ENCODE measurements at places on chromosomes 5 and 9. TPM values are rescaled to one million over a fixed set of nuclear protein-coding genes. Genes with fewer than 3 reads are reported as not detected.
A peak's percentile ranks its signal among the peaks of the same experiment; 100 is the strongest.

DNA sequence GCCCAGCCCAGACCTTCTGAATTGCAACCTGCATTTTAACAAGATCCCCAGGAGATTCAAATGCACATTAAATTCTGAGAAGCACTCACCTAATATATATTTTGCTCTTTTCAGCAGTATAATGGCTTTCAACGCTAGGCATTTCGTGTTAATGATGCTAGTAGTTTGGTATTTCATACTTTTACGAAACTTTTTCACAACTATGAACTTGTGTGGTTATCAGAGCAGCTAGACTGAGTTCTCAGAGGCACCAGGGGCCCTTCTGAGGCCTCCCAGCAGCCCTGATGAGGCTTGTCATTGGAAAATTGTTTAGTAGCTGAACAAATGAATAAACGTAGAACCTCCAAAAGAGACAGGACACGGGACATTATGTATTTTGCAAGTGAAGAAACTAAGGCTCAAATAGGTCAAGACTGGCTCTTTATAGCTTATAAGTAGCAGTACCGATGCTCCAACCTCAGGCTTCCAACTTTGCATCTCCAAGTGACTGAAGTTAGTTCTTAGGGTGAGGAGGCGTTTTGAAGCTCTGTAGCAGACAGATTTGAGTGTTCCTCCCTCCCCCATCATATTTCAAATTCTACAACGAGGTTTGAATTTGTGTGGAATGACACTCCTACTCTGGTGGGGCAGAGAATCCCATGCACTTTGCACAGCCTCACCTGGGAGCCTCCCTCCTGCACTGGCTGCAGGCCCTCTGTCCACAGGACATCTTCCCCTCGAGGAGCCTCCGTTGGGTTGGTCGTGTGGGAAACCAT is 121.1 kb upstream of the SLC25A48 start:
- no peak for DNase-seq

DNA sequence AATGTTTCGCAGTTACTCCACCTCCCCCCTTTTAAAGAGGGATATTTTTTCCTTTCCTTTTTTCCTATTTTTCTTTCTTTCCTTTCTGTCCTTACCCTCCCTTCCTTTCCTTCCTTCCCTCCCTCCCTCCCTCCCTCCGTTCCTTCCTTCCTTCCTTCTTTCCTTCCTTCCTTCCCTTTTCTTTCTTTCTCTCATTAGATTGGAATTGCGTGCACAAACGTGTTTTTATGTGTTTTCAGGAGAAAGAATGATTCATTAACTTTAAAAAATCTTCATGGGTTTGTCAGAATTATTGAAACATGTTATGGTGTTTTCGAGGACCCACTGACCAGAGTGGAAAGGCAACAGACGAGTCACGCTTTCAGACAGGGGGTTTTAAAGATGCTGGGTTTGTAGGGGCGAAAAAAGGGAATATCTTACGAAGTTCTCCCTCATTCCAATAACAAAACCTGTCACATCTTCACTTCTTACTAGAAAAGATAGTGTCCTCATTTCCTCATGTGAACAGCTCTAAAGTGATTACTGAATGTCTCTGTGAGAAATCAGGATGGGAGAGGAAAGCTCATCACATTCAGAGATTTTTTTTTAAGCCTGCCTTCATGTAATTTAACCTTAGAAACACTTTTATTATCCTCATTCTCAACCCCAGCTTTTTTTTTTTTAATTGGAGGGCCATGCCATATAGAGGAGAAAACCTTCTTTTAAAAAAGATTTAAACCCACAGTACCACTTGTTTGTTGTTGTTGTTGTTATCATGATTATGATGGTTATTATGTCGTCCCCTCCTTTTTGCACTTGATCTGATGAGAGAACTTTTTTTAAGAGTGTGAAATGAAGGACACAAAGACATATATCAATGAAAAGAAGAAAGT is 21.9 kb downstream of the NR2F1 start:
- no peak for DNase-seq

GRCh38 chr5:177234841-177235240 is 68.7 kb downstream of the RAB24 start:
- DNase-seq, result no peak

- DNase-seq, result no peak
Measured at GRCh38 chr5:143338658-143339366, 64.7 kb downstream of the NR3C1 start.

GRCh38 chr5:13325765-13326164 is 618.7 kb downstream of the DNAH5 start:
- peak; percentile 47 for DNase-seq

- peak; percentile 16 for DNase-seq
Measured at GRCh38 chr9:35349287-35349990, 140.5 kb upstream of the RUSC2 start.

GRCh38 chr5:73155271-73156222 is 17.4 kb upstream of the TMEM174 start:
- DNase-seq, result peak; percentile 60

DNA sequence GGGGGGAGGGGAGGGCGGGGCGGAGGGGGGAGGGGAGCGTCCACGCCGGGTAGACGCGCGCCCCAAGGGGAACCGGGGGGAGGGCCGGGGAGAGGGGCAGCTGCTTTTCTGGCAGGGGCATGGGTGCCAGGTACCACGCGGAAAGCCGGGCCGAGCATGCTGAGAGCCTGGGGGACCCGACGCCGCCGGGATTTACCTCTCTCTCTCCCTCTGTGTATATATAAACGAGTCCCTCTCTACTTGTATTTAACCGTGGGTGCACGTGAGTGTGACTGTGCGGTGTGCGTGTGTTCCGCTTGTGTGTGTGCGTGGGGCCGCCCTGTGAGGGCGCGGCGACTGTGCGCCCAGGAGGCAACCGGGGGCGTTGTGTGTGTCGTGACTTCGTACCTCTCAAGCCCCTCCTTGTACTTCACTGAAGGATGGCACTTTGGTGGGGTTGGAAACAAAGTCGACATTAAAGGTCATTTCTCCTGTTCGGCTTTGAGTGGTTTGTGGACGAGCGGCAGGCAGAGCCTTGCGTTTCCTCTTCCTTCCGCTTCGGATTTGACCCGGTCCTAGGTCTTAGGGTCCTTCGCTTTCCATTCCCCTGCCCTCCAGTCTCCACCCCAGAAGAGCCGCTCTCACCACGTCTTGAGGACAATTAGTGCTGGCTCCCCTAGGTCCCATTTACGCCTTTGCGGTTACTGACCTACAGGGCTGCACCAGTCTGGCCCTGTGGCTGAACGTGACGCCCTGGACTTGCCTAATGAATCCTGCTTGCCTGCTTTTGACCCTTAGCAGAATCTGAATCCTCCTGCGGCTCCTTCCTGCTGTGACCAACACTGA is 36.2 kb upstream of the TTC1 start:
- no peak for DNase-seq

GRCh38 chr5:148796936-148797335 is 29.5 kb upstream of the ADRB2 start:
- peak; percentile 41 for DNase-seq

DNA sequence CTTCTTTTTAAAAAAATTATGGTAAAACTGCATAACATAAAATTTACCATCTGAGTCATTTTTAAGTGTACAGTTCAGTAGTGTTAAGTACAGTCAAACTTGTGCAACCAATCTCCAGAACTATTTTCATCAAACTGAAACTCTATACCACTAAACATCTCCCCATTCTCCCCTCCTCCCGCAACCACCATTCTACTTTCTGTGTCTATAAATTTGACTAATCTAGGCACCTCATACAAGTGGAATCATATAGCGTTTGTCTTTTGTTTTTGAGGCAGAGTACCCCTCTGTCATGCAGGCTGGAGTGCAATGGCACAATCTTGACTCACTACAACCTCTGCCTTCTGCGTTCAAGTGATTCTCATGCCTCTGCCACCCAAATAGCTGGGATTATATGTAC is 24.0 kb upstream of the EBF1 start:
- no peak for DNase-seq

- no peak for DNase-seq
Measured at GRCh38 chr5:176771102-176771845, 39.1 kb upstream of the UNC5A start.

- DNase-seq, result no peak
Measured at GRCh38 chr5:56299212-56299611, 66.1 kb upstream of the ANKRD55 start.

DNA sequence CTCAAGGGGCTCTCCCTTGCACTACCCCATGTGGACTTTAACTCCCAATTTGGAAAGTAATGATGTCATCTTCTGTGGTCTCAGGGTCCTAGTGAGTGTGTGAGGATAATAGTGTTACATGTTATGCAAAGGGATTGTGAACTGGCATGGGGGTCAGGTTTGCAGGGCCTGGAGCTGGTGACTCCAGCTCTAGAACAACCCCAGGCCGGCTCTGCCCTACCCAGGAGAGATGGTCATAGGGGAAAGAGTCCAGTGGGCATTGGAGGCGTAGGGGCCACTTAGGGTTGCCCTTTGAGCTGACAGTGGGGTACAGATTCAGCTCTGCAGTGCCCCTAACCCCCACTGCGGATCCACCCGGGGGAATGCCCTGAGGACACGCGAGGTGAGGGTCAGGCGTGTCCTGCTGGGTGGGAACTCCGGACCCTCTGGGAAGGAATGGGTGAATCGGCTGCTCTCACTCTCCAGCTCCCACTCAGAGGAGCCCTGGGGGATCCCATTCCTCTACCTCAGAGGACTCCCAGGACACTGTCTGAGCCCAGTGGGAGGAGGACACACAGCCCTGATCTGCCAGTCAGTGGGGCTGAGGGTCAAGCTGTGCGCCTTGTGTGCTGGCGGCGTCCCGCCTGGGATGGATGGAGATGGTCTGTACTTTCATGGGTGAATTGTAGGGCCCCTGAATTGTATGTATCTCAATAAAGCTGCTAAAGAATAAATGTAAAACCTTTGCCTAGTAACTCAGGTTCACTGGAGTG is 2.5 kb upstream of the NKD2 start:
- DNase-seq, result no peak

GRCh38 chr9:134500931-134501760 is 140.5 kb upstream of the COL5A1 start:
- no peak for DNase-seq

DNA sequence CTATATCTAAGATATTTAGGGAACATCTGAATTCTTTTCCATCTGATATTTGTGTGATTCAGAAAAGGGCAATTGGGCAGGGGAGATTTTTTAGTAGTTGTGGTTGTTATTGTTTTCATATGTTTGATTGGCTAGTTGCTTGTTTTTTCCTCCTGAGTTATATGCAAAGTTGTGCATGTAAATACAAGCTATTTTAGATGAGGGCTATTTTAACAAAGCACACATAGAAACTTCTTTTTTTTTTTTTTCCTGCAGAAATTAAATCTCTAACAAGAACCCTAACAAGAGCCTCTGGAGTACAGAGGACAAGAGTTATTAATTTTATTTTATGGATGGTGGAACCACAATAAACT is 559.1 kb downstream of the CETN3 start:
- DNase-seq, result no peak

- peak; percentile 9 for DNase-seq
Measured at GRCh38 chr9:23438299-23438907, 387.6 kb downstream of the ELAVL2 start.

DNA sequence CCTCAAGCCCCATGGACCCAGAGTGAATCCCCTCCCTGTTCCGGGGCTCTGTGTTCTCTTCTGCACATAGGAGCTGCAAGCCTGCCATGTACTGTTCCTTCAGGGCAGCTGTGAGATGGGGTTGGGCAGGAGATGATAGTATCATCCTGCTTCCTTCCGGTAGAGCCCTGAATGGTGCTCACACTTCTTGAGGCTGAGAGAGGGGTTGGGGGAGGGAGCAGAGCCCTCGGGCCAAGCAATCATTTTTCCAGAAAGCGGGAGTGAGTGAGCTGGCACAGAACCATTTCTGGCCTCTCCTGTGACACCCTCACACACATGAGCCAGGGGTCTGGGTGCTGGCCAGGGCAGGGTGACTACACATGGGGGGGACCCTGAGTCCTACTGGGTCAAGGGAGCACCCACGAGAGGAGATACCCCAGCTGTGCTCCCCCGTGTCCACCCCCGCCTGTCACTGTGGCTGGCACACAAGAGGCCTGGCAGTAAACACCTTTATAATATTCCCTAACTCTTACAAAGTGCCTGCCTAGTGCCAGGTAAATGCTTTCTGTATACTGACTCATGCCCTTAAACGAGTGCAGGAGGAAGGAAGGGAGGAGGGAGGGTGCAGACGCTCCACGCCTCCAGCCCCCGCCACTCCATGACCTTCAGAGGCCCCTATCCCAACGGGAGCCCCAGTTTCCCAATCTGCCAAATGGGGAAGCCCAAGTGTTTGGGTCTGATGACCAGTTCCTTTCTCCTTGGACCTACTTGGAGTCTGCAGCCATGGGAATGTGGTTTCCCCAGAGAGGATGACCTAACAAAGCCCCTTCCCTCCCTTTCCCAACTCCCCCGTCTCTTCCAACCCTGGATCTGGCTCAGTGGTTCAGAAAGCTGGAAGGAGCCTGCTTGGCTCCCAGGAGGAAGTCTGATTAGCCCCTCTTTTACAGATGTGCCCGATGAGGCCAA is 15.5 kb downstream of the AKNA start:
- DNase-seq, result peak; percentile 95

DNA sequence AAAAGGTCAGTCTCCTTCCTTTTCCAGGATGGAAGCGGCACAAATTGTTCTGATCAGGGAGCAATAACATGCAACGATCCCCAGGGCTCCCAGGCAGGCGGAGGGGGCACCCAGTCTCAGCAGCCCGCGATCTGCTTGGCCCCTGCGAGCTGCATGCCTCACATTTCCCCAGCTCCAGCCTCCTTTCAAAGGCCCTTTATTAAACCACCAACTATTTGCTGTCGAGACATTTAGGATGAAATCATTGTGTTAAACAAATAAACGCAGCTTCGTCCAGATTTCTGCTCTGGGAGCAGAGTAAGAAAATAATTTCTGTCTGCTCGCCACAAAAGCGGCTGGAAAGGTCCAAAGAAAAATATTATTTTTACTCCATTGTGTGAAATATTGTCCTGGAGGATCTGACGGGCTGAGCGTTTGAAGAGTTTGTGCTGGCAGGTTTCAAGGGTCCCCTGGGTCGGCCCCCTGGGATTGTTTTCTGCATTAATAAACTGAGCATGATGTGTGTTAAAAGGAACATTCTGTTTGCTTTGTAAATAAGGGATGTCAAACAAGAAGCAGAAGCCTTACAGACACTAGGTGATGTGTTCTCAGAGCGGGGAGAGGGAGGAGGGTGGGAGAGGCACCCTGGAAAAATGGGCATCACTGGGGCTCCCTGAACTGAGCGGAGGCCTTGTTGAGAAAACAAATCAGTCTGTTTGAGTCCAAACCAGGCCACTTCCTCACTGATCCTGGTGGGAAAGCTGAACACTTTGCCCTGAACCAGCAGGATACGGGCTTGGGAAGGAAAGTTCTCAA is 110.1 kb downstream of the FOXD1 start:
- no peak for DNase-seq

The CBY3 gene
- not detected for total RNA-seq

The MORN5 gene
- not detected for total RNA-seq

The LPAR1 gene
- 16.4 TPM for total RNA-seq

The SEMA4D gene
- total RNA-seq, result 6.9 TPM

The C9orf153 gene
- not detected for total RNA-seq

The BHMT2 gene
- 20.3 TPM for total RNA-seq

The CDKN2B-AS1 gene
- total RNA-seq, result 3.9 TPM

The EHMT1 gene
- 92.8 TPM for total RNA-seq

The CCDC152 gene
- total RNA-seq, result 1.1 TPM

The INSL6 gene
- total RNA-seq, result not detected

The BTNL3 gene
- not detected for total RNA-seq

The MARCHF11 gene
- total RNA-seq, result not detected
